Lung microvascular endothelial cell (primary cell): ENCODE measurements at places on chromosomes 12 and 14.
A peak's percentile ranks its signal among the peaks of the same experiment; 100 is the strongest.

- peak; percentile 30 for DNase-seq
Observed at GRCh38 chr12:57031138-57031725, 14.9 kb upstream of the TAC3 start.

- no peak for DNase-seq
Observed at GRCh38 chr12:29711381-29711780, 72.4 kb downstream of the TMTC1 start.

GRCh38 chr14:77406086-77406485 lies 17.2 kb downstream of the NOXRED1 start:
- no peak for DNase-seq

GRCh38 chr12:131559517-131560516 lies 151.1 kb upstream of the SFSWAP start:
- DNase-seq, result no peak

- DNase-seq, result no peak
Observed at GRCh38 chr14:67486890-67487289, 1.6 kb downstream of the TMEM229B start.

DNA sequence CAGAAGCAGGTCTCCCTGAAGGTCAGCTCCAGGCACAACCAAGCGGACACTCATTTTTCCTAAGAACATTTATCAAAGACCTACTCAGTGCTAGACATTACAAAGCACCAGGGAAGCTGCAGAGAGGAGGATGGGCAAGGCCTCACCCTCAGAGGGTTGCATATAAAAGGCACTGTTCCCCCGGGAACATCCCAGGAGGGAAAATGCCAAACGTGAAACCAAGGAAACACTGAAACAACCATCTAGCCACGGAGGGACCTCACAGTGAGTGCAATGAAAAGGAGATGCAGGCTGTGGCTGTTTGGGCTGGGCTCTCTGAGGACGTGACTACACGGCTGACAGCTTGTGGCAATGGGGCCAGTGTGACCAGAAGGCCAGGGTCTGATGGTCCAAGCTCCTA lies 117.4 kb upstream of the VASH1 start:
- DNase-seq, result no peak

DNA sequence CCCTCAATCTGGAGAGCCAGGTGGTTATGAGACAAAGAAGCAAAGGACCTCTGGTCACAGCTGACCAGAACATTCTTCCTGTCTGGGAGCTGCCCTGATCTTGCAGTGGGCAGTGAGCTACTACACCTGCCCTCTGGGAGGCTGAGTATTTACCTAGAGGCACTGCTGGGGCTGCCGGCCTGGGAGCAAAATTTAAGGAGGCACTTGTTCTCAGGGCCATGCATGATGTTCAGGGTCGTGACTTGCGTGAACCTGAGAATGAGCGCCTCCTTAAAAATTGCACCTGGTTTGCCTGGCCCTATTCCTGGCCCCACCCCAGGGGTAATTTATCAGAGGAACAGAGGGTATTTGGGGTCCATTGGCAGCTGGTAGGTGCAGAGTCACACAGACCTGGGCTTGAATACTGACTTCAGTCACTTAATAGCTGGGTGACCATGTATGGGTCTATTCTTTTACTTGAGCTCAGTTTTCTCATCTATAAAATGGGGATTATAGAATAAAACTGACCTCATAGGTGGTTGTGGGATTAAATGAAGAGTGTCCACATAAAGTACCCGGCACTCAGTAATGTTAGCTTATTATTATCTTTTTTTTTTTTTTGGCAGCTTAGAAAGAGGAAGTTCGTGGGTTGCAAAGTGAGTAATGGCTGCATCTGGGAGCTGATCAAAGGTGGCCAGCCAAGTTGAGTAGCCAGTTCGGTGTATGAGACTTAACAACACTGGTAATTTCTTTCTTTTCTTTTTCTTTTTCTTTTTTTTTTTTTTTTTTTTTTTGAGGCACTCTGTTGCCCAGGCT lies 107.4 kb upstream of the MED13L start:
- no peak for DNase-seq

DNA sequence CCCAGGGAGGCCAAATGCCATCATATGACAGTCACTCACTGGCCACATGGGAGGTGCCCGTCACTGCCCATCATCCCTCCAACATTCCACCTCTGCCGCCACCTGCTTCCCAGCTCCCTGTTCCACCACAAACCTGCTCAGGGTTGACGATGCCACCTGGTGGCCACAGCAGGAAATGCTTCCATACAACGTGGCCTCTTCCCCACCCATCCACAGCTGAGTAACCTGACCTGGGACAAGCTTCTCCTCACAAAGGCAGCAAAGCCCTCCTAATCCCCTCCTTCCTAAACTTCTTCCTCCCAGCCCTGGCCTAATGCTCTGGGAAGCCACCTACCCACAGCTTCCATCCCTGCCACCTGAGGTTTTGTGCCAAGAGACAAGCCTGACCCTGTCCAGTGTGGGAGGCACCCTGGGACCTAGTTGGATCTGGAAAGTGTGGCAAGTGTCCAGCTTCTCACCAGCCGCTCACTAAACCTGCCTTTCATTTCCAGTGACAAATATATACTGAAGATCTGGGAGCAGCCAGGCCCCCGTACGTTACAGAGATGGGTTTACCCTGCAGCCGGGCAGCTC lies 4.3 kb downstream of the DEGS2 start:
- DNase-seq, result peak; percentile 47

DNA sequence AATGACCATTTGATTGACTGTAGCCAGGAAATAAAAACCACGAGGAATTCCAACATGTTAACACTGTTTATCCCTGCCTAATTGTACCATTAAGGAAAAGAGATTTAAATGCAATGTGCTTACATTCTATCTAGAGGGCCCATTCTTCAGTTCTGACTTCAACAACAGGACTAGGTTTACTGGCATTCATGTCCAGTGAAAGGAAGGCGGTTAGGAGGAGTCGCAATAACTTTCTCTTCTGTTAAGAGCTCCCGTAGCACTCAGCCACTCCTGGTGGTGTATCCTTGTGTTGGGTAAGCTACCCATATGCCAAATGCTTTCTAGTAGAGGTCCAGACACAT lies 154.7 kb downstream of the STXBP6 start:
- no peak for DNase-seq

GRCh38 chr12:69392179-69392928 lies 32.8 kb downstream of the YEATS4 start:
- DNase-seq, result peak; percentile 19

- DNase-seq, result peak; percentile 65
Observed at GRCh38 chr14:95463171-95463901, 53.1 kb downstream of the SYNE3 start.

DNA sequence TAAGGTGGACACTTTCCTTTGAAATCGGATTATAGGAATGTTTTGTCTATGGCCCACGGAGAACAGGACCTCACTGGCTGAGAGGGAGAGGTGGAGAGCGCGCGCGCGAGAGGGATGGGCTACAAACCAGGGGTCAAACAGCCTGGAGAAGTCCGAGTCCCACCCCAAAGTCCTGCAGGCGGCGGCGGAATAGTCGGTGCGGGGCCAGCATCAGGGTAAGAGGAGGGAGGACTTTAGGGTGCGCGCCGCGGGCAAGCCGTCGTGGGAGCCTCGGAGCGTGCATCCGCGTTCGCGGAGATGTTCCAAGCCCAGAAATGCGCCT lies 3.3 kb upstream of the HOXC8 start:
- DNase-seq, result no peak

DNA sequence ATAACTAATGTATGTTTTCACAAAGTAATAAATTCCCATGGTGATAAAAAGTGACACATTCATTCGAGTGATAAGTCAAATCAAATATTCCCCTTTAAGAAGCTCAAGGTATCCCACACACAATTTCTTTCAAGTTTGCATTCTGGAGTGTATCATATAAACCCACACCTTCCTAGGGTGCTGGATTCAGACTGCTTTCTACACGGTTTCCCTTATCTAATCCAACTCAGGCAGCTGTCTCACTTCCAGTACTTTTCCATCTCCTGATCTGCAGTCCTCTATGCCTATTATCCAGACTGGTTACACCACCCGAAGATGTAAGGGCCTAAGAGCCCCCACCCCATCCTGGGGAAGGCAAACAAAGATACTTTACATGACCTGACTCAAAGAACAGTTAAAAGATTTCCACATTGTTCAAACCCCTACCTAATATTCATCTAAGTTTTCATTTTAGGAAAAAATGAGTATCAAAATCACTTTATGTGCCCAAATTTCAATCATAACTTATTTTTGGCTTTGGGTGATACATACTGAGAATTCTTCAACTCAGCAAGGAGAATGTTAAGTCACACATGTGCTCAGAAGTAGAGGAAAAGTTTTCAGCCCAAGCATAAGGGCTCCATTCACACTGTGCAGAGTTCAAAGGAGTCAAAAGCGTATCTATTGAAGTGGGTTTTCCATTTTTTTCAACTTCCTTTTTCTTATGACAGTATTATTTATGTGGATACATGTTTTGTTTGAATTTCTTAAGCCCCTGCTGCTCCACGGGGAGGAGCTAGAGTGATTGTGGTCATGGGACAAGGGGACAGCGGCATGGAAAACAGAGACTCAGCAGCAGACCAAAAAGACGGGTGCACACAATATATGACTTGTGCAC lies 41.8 kb downstream of the CORO1C start:
- peak; percentile 91 for DNase-seq

- peak; percentile 60 for DNase-seq
Observed at GRCh38 chr12:56631790-56632700, 1.9 kb upstream of the BAZ2A start.

DNA sequence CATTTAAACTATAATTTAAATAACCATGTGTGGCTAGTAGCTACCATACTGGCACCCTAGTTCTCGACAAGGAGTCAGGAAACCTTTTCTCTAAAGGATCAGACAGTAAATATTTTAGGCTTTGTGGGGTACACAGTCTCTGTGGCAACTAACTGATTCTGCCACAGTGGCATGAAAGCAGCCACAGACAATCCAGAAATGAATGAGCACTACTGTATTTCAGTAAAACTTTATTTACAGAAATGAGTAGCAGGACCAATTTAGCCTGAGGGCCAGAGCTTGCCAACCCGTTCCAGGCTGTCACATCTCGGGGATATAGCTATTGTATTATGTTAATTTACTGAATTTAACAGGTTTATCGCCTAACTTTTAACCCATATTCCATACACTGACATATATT lies 278.7 kb downstream of the ITPR2 start:
- DNase-seq, result no peak

DNA sequence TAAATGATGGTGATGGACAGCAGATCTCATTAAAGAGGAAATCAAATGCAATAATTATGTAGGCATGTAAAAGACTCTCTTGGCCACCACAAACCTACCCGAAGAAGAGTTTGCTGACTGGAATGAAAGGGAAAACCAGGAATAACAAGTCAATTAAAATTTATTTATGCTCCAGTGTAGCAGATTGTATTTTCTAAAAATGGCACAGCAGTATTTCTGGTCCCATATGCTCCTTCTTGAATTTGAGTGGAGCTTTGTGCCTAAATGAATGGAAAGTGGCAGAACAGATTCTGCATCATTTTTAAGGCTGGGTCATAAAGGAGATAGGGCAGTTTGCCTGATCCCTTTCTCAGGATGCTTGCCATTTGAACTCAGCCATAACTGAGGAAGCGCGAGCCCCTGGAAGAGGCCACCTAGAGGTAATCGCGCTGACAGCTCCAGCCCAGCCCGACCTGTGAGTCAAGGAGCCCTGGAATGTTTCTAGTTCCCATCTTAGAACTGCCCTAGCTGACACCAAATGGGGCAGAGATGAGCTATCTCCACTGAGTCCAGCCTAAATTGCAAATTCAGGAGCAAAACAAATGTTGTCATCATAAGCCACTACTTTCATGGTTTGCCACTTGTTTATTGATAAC lies 229.2 kb upstream of the TMTC1 start:
- no peak for DNase-seq

DNA sequence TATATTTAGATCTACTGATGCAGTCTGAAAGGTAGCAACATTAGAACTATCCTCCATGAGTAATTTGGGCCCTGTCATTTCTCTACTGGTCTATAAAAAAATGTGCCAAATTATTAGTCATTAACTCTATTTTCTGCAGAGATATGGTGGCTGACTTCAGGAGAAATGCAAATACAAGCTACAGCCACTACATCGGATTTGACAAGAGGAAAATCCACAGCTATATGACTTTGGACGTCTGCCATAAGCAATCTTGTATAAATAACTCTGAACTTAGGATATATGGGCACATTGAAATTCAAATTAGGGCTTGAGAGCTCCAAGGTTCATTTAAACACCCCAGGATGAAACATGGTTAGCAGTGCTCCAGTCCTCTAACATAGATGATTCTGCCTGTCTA lies 983.0 kb upstream of the LRFN5 start:
- no peak for DNase-seq

DNA sequence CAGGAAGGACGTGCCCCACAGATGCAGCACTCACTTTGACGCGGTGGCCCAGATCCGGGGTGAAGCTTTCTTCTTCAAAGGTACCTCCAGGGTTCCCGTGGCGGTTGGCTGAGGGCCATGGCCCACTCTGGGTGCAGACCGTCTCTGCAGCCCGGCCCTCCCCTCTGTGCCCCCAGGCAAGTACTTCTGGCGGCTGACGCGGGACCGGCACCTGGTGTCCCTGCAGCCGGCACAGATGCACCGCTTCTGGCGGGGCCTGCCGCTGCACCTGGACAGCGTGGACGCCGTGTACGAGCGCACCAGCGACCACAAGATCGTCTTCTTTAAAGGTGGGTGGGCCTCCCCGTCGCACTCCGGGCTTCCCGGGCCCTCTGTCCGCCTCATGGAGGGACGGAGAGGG lies 16.9 kb downstream of the MMP17 start:
- DNase-seq, result no peak

DNA sequence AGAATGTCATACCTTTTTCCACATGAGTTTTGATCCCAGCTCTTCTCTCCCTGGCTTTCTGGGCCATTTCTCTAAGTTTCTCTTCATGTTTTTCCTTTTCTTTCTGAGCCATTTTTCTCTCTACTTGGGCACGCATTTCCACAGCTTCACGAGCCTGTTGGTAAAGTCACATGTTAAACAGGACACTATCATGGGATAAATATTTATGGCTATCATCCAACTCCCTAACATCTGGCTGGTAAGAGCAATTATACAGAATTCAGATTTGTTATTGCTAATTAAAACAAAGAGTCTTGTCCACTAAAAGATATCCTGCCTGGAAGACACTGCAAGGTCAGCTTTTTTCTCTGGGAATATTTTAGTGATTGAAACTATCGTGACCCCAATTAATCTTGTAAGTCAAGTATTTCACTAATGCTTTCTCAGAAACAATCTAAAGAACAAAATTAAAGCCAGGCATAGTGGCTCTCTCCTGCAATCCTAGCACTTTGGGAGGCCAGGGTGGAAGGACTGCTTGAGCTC lies 23.1 kb downstream of the SLIRP start:
- DNase-seq, result no peak
